ENCODE measurements at places on chromosomes 16 and 17. TPM values are rescaled to one million over a fixed set of nuclear protein-coding genes. Genes with fewer than 3 reads are reported as not detected.

- H3K4me3 ChIP-seq, result no peak overlapping the region
- H3K36me3 ChIP-seq, result no peaks in the 10 kb centered on the region
- no peaks in the 10 kb centered on the region for H3K4me1 ChIP-seq
Observed at GRCh38 chr16:31224092-31224955, 7.4 kb upstream of the PYDC1 start.

BORCS6 gene
- 4.7 TPM for total RNA-seq

DNA sequence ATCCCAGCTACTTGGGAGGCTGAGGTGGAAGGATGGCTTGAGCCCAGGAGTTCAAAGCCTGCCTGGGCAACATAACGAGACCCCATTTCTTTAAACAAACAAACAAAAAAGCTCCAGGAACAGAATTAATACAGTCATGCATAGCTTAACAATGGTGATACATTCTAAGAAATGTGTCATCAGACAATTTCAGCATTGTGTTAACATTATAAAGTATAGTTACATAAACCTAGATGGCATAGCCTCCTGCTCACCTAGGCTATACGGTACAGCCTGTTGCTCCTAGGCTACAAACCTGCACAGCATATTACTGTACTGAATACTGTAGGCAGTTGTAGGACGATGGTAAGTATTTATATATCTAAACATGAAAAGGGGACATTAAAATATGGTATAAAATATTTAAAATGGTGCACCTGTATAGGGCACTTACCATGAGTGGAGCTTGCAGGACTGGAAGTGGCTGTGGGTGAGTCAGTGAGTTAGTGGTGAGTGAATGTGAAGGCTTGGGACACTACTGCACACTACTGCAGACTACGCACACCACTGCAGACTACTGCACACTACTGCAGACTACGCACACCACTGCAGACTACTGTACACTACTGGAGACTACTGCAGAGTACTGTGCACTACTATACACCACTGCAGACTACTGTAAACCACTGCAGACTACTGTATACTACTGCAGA, 74.6 kb downstream of the TMC6 start:
- peaks cover 2% of the 10 kb centered on the region for H3K36me3 ChIP-seq
- H3K27ac ChIP-seq, result no peak overlapping the region
- no peak overlapping the region for H3K4me3 ChIP-seq
- H3K4me1 ChIP-seq, result no peaks in the 10 kb centered on the region
- no peak for DNase-seq

- peak overlapping the region; percentile 92 for H3K27ac ChIP-seq
- H3K4me1 ChIP-seq, result peaks cover 15% of the 10 kb centered on the region
- DNase-seq, result peak; percentile 56
- H3K4me3 ChIP-seq, result peak overlapping the region; percentile 99
Observed at GRCh38 chr17:65055708-65056638, 567 bp downstream of the GNA13 start.

DNA sequence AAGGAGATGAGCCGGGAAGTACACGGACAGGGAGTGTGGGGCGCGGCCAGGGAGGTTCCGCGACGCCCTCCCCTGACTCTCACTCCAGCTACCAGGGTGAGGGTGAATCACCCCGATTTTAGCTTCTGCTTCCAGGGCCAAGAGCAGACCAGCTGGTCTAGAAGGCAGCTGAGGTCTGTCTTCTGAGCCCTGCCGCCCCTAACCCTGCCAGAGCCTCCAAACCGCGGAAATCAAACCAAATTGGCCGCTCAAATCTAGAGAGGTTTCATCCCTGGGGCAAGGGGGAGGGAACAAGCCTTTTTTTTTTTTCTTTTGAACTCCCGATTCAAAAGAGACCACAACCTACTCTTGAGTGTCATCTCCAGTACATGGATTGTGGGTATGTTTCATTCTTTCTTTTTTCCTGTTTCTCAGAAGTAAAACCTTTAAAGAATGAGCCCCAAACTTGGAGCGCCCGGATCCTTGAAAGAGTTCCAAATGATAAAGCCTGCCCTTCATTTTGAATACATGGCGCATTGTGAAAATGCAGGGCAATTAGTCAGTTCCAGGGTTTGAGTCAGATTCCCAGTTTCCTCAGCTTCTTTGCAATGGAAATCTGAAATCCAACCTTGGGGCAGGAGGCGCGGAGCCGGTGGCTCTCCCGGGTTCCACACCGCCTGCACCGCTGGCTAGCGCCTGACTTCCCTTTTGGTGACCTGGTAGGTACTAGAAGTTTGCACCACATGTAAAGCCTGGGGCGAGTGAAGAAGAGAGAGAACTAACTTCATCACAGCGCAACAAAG, 16.5 kb upstream of the ZFHX3 start:
- no peaks in the 10 kb centered on the region for H3K36me3 ChIP-seq
- H3K27ac ChIP-seq, result no peak overlapping the region
- no peaks in the 10 kb centered on the region for H3K27me3 ChIP-seq
- no peak overlapping the region for H3K4me3 ChIP-seq
- H3K4me1 ChIP-seq, result peaks cover 4% of the 10 kb centered on the region

DNA sequence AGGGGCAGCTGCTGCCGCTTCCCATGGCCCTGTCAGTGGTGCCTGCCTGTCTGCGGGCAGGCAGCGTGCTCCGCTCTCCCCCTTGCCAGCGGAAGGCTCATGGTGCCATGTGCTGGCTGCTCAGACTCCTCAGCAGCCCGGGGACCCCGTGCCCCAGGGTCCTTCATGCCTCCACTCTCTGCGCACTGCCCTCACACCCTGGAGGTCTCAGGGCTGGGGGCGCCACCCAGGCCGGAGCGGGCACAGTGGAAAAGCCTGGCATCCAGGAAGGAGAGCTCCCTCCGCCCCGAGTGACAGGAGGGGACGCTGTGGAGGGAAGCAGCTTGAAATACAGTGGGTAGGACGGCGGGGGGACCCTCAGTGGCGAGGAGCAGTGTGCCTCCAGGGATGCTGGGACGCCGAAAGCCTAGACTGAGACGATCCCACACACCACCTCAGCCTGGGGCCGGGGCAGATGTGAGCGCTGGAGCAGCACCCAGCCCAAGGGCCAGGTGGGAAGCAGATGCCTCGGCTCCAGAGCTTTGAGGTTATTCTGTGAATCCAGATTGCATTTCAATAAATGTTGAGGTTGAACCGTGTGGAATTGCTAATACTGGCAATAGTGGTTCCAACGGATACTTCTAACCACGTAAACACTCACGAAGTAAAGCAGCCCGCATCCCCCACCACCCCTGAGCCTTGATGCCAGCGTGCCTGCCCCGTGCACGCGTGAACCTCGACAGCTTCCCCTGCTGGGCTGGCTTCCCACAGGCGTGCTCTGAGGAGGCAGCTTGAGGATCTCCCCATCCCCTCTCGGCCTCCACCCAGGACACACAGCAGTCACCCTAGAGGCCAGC, 6.5 kb downstream of the TMEM204 start:
- H3K4me1 ChIP-seq, result no peaks in the 10 kb centered on the region
- DNase-seq, result no peak

GRCh38 chr17:20243524-20243923, 223.8 kb downstream of the LGALS9B start:
- no peaks in the 10 kb centered on the region for H3K4me1 ChIP-seq
- H3K4me3 ChIP-seq, result no peak overlapping the region
- no peaks in the 10 kb centered on the region for H3K27me3 ChIP-seq
- DNase-seq, result no peak
- no peak overlapping the region for H3K27ac ChIP-seq
- H3K36me3 ChIP-seq, result peaks cover 5% of the 10 kb centered on the region
